ENCODE measurements at places on chromosomes 12 and 14.

GRCh38 chr12:99521664-99522063 lies 125.9 kb upstream of the GARIN6 start:
- DNase-seq: no peak

DNA sequence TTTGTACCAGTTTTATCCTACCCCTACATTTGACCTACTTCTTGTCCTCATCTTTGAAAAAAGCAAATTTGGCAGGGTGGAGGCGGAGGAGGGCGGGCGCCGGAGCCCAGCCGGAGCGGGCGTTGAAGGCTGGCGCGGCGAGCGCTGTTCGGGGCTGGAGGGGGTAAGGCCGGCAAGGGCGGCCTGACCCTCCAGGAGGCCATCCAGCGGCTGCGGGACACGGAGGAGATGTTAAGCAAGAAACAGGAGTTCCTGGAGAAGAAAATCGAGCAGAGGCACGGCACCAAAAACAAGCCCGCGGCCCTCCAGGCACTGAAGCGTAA lies 27.2 kb downstream of the FBXO34 start:
- no peak for DNase-seq

DNA sequence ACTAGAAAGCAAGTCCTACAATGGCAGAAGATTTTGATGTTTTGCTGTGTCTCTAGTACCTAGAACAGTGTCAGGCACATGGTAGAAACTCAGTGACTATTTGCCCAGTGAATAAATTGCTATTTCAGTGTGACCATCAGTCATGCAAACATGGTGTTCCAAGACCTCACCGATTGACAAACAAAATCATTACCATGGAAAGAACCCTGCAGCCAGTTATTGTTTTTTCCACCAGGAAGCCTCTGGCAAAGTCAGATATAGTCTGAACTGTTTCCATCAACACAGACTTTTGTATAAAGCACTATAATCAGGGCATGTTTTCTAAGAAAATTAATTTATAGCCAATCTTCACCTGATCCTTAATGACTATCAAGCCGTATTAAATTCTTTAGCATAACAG lies 97.3 kb upstream of the RASSF8 start:
- DNase-seq: no peak

DNA sequence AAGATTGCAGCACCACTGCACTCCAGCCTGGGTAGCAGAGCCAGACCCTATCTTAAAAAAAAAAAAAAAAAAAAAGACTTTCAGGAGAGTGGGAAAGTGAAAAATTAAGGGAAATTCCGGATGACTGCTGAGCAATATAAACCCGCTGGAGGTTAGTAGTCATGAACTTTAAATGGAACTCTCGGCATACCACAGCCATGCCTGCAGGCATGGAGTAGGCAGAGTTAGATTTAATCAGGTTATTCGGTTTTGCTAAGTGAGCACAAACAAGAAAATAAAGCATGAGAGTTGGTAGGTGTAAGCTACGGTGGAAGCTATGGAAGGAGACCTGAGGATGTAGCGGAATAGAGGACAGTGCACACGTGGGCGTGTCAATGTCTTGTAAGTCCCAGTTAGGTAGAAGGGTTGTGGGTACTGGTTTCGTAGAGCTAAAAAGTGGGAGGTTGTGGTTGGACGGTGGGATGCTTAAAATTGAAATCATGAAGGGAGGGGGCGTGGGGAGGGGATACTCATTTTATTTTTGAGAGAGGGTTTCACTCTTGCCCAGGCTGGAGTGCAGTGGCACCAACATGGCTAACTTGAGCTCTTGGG lies 11.8 kb upstream of the TUBA1C start:
- DNase-seq: no peak

Measured in CD4-positive, alpha-beta T cell treated with Interleukin-17A for 1 hour (primary cell).